ENCODE measurements at places on chromosomes 7 and 10.

DNA sequence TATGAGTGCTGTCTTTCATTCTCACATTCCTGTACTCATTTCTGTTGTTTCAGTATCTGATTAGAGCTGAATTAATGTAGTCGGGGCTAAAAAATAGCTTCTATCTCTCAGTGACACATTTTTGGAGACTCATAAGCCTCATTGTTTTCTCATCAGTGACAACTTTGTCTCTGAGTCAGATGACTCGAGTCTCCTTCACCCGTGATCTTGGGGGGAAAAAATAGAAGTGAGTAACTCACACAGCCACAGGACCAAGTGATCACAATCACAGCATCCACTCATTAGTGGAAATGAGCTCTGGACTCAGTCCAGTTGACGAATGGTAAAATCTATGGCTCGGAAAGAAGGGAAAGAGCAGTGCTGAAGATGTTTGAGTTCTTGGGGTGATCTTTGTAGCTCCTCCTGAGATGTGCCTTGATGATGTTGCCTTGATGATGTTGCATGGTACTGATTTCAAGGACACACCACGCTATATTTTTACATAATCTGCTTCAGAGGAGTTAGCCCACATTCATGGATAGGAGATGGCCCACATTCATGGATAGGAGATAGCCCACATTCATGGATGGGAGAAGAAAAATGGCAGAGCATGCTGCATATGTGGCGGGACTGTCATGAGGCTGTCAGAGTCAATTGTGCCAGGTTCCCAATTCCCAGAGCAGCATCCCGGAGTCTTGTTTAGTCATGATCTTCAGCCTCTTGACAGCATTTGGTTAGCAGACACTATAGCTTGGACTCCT lies 214.7 kb downstream of the CELF2 start:
- DNase-seq, result no peak

GRCh38 chr10:124174673-124175645 lies 81.6 kb upstream of the CHST15 start:
- DNase-seq, result no peak

DNA sequence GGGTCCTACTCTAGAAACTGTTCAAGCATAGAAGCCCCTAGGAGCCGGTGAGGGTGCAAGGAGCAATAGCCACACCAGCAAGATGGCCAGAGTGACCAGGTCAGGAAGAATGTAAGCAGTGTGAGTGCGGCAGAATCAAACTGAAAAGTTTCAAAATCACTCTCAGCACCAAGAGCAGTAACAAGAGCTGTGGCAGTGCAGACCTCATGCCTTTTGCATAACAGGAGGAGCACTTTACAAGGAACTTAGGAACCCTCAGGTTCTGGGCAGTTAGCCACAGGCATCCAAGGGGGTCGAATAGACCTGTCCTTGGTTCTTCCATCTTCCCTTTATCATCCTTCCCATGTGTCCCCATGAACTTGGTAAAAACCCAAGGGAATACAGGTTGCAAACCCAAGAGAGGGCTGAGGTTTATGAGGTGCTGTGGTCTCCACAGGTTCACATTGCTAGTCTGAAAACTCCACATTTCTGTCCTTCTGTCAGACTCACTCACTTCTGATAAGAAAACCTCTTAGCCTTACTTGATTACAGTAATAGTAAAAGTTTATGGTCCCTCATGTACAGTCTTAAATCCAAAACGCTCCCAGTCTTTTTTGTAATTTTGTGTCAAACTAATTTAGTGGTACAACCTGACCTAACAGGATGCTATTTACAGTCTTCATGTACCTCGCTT lies 78.4 kb downstream of the PON1 start:
- DNase-seq, result no peak

DNA sequence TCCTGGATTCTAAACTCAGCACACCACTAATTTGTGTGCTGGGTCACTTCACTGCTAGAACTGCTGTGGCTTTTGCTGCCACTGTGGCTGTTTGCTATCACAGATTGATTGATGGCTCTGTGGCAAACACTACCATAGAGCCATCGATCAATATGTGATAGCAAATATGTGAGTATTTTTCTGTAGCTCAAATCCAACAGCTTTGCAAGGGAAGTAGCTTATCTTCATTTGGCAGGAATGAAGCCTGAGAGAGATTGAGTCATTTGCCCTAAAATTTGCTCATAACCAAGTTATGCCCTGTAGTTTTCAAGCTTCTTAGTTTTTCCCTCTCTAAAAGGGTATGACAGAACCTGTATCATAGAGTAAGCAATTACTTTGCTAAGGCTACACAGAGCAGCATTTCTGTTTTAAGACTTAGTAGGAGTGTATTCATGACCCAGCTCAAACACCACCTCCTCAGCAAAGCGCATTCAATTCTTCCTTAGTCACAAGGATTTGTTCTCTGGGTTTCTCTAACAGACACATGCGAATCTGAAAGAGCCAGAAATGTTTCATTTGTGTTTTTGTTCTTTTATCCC lies 43.1 kb downstream of the MINPP1 start:
- DNase-seq, result no peak

GRCh38 chr7:16815001-16815400 lies 10.2 kb upstream of the AGR2 start:
- no peak for DNase-seq
